ENCODE measurements at places on chromosomes 7 and 10.

- no peak for DNase-seq
These were observed 756.4 kb downstream of the XPNPEP1 start for GRCh38 chr10:109166935-109167334.

DNA sequence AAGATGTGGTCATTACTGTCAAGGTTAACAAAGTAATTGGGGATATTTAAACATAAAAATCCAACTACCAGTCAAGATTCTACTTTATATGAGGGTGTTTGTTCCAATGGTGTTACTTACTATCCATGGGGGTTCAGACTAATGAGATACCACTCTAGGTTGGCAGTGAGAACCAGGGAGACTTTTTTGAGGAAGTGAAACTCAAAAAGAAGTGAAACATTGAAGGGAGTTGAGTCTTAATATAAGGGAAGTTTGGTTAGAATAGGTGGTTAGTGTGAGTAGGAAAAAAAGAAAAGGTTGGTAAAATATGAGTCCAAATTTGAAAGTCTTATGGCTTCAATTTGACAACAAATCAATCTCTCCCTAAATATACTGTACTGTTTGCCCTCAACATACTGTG lies 123.6 kb upstream of the ANK3 start:
- no peak for DNase-seq

- DNase-seq, result no peak
These were observed 120.1 kb upstream of the PRR15 start for GRCh38 chr7:29443552-29443951.

DNA sequence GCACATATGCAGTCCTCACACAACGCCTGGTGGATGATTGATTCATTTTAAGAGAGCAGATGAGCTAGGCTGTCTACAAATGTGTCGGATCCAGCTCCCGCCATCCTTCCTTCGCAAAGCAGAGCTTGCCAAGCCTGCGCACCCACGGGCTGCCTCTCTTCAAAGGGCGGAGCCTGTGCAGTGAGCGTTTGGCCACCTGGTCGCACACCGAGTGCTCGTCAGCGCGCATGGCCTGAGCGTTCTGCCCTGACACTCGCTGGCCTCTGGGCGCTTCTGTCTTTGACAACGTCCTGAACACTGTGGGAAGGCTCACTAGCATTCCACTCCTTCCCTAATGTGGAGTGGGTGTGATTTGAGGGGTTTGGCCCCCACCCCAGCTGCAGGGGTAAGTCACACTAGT lies 47.1 kb upstream of the TMEM72 start:
- no peak for DNase-seq

- no peak for DNase-seq
These were observed 66.0 kb downstream of the MAD1L1 start for GRCh38 chr7:2166625-2167280.

DNA sequence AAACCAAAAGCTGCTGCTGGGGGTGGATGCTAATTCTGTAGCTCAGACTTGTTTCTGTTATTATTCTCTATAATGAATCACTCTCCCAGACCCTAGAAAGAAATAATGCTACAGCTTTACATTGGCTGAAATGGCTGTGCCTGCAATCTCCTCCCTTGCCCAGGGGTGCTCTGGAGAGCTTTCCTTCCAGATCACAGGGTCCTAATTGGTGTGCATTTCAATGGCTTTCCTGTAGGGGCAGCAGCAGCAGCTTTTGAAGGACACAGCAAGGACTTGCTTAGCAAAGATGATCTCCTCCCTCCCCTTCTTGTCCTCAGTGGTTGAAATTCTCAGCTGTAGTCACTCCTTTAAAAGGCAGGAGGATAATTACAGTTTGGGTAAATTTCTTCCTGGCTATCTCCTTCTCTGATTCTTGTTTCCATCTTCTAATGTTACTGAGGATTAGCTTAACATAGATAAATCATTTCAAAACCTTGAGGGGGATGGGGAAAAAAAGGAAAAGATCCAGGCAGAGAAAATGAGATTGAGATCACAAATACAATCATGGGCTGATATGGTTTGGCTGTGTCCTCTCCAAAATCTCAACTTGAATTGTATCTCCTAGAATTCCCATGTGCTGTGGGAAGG lies 120.2 kb upstream of the CTTNBP2 start:
- DNase-seq, result no peak

GRCh38 chr7:137873524-137873923 lies 26.8 kb upstream of the DGKI start:
- DNase-seq, result no peak

DNA sequence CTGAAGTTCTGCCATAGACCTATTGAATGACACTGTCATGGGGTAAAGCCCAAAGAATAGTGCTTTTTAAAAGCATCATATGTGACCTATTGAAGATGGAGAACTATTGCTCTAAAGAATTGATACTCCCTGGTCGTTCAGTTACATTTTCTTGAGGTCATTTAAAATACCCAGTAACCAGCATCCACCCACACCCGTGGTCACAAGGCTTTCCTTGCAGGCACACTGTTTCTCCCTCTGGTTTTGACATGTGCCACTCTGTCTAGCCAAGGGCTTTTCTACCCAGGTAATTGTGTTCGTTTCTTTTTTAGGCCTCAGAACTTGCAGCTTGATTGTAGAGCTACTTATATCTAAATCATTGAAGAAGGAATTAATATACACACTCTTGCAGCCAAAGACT lies 68.3 kb upstream of the LYZL2 start:
- DNase-seq, result no peak

- no peak for DNase-seq
These were observed 57.8 kb downstream of the CYP51A1 start for GRCh38 chr7:92076509-92076908.

GRCh38 chr7:108846471-108846870 lies 276.8 kb downstream of the DNAJB9 start:
- DNase-seq, result no peak
